ENCODE measurements at places on chromosomes 7 and 10.
A peak's percentile ranks its signal among the peaks of the same experiment; 100 is the strongest.

DNA sequence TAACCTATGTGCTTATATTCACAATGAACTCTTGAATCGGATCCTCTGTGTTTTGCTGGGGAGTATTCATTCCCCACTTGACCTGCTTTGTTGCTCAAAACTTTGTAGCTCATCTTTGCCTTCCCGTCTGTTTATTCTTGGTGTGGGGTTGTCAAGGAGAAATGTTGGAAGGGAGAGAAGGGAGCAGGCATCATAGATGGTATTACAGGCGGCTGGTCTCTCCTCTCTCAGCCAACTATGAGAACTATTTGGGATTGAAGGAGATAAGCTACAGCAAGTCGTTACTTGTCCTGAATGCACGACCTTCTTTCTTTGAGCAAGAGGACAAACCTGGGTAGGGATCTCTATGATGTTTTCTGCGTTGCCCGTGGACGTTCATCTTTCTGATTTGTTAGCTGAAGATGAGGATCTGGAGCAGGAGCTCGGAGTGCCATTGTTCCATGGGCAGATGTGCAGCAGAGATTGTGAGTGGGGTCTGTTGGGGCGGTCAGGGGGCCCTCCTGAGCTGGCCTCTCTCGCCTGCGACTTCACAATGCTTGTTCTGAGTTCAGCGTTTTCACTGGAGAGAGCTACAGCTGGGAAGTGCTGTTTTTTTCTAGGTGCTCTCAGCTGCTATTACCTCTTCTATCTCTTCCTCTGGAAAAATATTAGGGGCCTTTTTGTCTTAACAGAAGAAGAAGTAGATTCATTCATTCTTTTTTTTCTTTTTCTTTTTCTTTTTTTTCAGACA, 126.9 kb upstream of the KLF6 start:
- H3K27ac ChIP-seq, result no peak overlapping the region
- H3K4me3 ChIP-seq, result no peak overlapping the region
- DNase-seq, result no peak
- H3K4me1 ChIP-seq, result no peaks in the 10 kb centered on the region
- peaks cover 7% of the 10 kb centered on the region for H3K36me3 ChIP-seq
- no peaks in the 10 kb centered on the region for H3K27me3 ChIP-seq

- DNase-seq, result no peak
- no peaks in the 10 kb centered on the region for H3K36me3 ChIP-seq
- peaks cover 8% of the 10 kb centered on the region for H3K27me3 ChIP-seq
- H3K27ac ChIP-seq, result no peak overlapping the region
Measured at GRCh38 chr7:28627896-28628295, 215.6 kb downstream of the CREB5 start.

DNA sequence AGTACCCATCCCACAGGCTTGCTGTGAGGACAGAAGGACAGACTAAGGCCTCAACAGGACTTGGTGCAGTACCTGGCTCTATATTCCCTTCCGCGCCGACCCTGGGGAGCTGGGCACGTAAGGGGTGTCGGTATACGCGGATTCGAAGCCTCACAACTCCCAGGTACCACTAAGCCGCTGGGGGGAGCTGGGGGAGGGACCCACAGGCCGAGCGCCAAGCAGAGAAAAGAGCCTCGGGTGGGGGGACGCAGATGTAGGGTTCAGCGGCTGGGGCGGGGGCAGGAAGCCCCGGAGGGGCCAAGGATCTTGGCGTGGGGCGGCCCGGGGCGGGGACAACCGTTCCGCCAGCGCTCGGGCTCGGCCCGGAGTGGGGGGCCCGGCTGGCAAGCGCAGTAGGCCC, 126.4 kb upstream of the ZNF746 start:
- H3K4me1 ChIP-seq, result peaks cover 38% of the 10 kb centered on the region
- peaks cover 41% of the 10 kb centered on the region for H3K36me3 ChIP-seq
- H3K27ac ChIP-seq, result peak overlapping the region; percentile 96

DNA sequence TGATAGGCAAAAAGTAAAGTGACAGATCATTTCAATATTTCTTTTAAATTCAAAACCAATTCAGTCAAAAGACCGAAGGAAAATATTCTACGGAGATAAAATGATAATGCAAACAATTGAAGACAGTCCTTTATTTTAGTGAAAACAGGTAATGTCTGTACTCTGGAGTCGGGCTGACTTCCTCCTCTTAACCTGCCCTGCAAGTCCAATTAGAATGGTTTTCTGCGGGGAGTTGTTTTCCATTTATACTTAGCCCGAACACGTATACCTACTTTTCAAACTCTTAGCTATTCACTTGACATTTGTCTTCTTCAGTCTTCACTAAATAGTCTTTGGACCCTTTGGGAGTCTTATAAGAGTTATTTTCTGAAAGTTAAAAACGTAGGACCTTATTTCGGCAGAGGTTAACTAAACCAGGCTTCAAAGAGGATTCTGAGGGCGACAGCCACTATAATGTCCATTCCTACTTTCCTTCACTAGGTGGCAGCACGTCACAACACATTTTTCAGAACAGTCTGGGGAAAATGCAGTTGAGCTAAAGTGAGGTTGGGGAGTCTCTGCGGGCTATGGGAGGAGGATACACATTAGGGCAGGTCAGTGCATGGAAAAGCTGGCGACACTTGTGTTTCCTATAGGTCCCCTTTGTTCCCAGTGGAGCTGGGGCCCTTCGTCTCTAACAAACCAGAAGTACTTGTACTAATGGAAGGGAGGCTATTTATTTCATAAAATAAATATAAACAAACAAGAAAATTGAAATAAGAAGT, 472.0 kb downstream of the KCNMA1 start:
- no peaks in the 10 kb centered on the region for H3K4me1 ChIP-seq
- DNase-seq, result peak; percentile 30
- no peaks in the 10 kb centered on the region for H3K36me3 ChIP-seq
- peak overlapping the region; percentile 34 for H3K4me3 ChIP-seq
- H3K27me3 ChIP-seq, result peaks cover 26% of the 10 kb centered on the region

DNA sequence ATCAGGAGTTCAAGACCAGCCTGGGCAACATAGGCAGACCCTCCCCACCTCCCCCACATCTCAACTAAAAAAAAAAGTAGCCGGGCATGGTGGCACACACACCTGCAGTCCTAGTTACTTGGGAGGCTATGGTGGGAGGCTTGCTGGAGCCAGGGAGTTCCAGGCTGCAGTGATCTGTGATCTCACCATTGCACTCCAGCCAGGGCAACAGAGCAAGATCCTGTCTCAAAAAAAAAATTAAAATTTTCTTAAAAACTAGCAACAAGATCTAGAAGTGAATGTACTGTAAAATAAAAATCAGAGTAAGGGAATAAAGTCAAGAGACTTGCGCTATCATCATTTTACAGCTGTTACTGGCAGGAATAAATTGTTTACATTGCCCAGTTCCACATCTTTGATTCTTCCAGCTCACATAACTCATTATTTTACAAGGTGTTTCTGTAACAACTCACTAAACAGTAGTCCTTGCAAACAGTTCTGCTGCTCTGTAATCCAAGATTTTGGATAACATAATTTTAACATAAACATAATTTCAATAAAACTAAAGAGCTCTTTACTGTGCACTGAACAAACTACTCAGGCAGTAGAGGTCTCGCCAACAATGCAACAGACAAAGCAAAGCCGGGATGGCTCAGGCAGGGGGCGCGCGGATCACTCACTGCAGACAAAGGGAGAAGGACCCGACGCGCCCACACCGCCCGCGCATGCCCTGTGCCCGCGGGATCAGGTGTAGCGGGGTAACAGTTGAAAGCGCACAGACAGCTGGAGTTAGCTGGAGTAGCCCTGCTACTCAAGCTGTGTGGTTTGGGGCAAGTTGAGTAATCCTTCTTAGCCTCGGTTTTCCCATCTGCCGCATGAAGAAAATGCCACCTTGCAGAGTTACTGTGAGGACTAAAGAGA, 73.3 kb upstream of the NFE2L3 start:
- peak; percentile 69 for DNase-seq
- H3K36me3 ChIP-seq, result peaks cover 3% of the 10 kb centered on the region
- H3K4me3 ChIP-seq, result no peak overlapping the region
- H3K27me3 ChIP-seq, result peaks cover 68% of the 10 kb centered on the region
- no peak overlapping the region for H3K27ac ChIP-seq

DNA sequence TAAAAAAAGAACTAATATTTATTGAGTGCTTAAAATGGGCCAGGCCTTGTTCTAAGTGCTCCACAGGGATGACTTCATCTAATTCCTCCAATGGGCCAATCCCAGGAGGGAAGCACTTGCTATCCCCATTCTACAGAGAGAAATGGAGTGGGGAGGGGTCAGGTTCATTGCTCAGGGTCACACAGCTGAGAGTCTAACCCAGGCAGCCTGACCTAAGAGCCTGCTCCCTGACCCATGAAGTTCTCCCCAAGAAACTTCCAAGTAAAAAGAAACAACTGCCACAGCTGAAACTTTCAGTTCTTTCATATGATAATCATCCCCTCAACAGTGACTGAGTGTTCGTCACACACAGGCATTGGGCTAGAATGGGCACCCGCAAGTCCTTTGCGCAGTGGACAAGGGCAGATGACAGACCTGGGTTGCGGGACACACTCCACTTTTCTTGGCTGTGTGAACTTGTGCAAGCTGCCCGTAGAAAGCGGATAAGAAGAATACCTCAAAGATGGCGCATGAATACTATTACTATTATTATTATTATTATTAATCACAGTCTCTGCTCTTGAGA, 39.7 kb downstream of the BEND7 start:
- no peak overlapping the region for H3K27ac ChIP-seq
- no peak overlapping the region for H3K4me3 ChIP-seq
- H3K27me3 ChIP-seq, result peaks cover 25% of the 10 kb centered on the region
- H3K36me3 ChIP-seq, result peaks cover 4% of the 10 kb centered on the region
- no peaks in the 10 kb centered on the region for H3K4me1 ChIP-seq

- peaks cover 36% of the 10 kb centered on the region for H3K27me3 ChIP-seq
- H3K27ac ChIP-seq, result no peak overlapping the region
- DNase-seq, result no peak
- no peak overlapping the region for H3K4me3 ChIP-seq
Measured at GRCh38 chr10:26323219-26323618, 106.6 kb downstream of the GAD2 start.

GRCh38 chr7:191105-191980, 1.0 kb upstream of the FAM20C start:
- H3K4me3 ChIP-seq, result peak overlapping the region; percentile 60
- no peak overlapping the region for H3K27ac ChIP-seq
- H3K27me3 ChIP-seq, result peaks cover 71% of the 10 kb centered on the region
- H3K4me1 ChIP-seq, result no peaks in the 10 kb centered on the region
- no peak for DNase-seq

DNA sequence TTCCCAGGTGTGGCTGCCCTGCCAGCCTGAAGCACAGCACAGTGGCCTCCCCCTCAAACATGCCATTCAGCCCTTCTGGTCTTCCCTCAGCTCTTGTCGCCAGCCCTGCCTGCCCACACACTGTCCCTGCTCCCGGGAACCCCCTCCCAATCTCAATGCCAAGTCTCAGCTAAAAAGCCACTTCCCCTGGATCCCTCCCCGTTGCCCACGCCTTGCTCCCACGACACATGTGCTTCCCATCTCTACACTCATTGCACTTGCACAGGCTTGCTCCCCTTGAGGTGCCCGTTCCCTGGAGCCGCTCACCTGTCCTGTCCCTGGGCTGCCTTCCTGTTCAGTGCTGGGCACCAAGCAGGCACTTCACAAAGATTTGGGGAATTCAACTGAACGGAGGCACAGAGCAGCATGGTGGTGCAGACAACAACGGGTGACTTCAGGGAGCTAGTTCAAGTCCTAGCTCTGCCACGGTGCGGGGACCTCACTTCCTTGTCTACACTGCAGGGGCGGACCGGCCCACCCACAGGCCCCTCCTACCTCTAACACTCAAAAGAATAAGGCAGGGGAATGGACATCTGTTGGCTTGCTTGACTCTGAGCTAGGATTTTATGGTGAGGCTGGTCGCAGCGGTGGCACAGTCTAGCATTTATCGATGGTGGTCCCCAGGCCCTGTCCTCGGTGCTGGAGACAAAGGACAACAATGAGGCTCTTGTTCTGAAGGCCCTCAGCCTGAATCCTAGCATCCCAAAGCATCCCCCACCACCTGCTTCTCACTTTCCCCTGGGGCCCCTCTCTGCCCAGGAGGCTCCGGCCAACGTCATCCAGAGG, 18.4 kb downstream of the RGS10 start:
- no peaks in the 10 kb centered on the region for H3K27me3 ChIP-seq
- DNase-seq, result no peak
- peaks cover 3% of the 10 kb centered on the region for H3K4me1 ChIP-seq

- H3K27me3 ChIP-seq, result no peaks in the 10 kb centered on the region
- H3K36me3 ChIP-seq, result peaks cover 20% of the 10 kb centered on the region
- no peak for DNase-seq
- peaks cover 21% of the 10 kb centered on the region for H3K4me1 ChIP-seq
- peak overlapping the region; percentile 53 for H3K27ac ChIP-seq
Measured at GRCh38 chr7:134660242-134660785, 13.7 kb downstream of the BPGM start.

- H3K27me3 ChIP-seq, result no peaks in the 10 kb centered on the region
- H3K4me3 ChIP-seq, result no peak overlapping the region
- no peaks in the 10 kb centered on the region for H3K4me1 ChIP-seq
- H3K36me3 ChIP-seq, result no peaks in the 10 kb centered on the region
- DNase-seq, result no peak
Measured at GRCh38 chr7:34096198-34096651, 190.9 kb downstream of the BMPER start.

- H3K27ac ChIP-seq, result no peak overlapping the region
- H3K4me1 ChIP-seq, result no peaks in the 10 kb centered on the region
- peaks cover 51% of the 10 kb centered on the region for H3K27me3 ChIP-seq
- no peaks in the 10 kb centered on the region for H3K36me3 ChIP-seq
Measured at GRCh38 chr7:22333680-22334141, 23.2 kb downstream of the RAPGEF5 start.

DNA sequence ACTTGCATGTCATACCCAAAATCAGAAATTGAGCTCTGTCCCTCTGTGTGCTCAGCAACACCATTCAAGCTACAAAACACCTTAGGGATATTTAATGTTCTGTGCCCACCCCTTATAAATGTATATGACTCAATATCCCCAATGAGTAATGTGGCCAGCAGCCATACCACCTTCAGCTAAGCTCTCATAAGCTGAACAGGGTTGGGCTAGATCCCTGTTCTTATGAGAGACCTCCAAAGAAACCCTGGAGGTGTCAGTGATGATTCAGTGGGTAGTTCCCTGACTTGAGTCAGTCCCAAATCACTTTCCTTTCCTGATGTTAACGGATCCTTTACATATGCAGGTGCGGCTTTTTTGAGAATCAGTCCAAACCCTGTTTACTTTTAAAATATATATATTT, 253.8 kb downstream of the CREB5 start:
- H3K27me3 ChIP-seq, result peaks cover 28% of the 10 kb centered on the region
- DNase-seq, result no peak
- H3K4me1 ChIP-seq, result no peaks in the 10 kb centered on the region
- no peak overlapping the region for H3K27ac ChIP-seq
